ENCODE measurements at places on chromosomes 1 and 21.

DNA sequence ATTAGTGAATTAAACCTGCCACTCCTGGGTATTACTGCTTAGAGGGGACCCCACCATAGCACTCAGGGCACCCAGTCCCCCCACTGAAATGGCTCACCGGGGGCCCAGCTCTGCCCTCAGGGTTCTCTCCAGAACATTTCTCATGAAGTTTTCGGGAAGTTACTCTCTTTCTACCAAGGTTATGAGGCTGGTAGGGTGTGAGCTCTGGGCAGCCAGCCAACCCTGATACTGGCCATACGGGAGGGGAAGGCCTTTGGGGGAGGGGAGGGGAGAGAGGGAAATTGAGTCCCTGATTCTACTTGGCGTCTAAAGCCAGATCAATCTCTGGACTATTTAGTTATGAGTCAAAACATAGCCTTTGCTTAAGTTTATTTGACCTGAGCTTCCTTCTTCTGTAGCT is 12.9 kb upstream of the PDE9A start:
- no peak for DNase-seq

- DNase-seq = no peak
Measured at GRCh38 chr1:79302380-79302930, 295.9 kb upstream of the ADGRL4 start.

DNA sequence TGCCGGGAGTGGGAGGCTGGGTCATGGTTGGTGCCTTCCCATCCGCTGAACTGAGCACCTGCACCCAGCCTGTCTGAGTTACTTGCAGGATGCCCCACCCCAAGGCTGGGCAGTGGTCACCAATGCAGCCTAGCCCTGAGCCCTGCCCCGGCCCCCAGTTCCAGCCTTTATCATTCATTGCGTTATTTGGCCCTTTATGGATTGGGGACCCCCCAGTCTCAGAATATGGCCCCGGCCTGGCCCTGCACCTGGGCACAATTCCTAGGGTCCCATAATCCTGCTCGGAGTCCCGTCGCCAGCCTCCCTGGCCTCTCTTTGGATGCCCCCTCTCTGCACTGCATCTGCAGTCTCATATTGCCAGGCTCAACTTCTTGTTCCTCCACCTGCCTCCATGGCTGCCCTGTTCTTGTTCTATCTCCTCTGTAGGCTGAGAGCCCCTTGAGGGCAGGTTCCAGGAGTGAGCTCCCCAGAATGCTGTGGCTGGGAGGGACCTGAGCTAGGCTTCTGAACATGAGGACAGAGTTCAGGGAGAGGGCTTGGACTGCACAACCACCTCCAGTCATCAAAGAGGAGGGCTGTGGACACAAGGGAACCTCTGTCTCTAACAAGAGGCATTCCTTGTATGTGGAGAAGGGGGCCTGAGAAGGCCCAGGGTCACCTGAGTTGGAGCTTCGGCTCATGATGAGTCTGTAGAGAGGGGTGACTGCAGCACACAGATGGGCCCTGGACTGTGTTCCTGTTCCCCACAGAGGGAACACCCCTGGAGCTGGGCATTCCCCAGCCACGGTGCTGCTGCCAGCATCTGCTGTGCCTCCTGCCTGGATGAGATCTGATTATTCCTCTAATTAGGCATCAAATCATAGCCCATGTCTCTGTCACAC is 1.1 kb upstream of the KNCN start:
- no peak for DNase-seq

GRCh38 chr1:93964096-93964776 is 55.0 kb upstream of the GCLM start:
- no peak for DNase-seq

DNA sequence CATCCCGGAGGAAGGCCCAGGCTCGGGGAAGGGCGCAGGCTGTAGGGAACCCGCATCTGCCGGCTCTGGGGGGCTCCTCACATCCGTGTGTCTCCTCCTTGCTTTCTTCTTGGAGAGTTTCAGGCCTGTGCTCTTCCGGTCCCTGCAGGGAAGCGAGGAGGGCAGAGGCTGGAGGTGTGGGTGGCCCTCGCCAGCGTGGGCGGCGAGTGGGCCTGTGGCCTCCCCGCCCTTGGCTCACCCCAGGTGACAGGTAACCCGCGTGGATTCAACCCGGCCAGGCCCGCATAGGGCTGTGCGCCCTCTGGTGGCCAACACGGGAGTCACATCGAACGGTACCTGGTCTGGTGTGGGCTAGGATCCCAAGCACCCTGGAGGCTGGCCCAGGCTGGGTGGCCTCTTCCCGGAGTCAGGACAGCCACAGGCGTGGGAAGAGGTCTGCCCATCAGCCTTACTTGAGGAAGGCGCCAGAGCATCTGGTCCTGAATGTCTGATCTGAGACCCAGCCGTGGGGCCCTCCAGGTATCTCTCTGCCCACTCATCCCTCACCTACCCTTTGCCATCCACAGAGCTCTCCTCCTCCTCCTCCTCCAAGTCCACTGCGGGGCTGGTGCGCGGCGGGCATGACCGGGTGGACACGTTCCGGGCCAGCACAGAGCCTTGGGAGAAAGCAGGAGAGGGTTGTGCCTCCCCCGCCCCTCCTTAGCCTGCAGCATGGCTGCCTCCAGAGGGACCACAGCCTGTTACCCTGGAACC is 9.6 kb upstream of the TNFRSF25 start:
- DNase-seq = no peak

DNA sequence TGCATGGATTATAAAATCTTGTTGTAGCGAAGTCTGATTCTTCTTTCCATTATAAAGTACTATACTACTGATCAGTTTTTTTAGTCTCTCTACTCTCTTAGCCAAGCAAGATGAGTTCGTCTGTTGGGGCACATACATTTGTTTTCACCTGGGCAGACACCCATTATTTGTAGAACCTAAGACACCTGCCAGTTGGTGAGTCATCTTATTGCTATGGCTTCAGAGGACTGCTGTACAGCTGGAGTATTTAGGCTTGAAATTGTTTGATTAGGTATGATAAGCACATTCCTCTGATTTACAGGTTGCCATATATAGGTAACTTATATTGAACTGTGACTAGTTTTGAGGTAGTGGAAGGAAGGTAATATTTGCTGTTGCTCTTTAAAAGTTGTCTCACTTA is 17.2 kb downstream of the RBM15 start:
- no peak for DNase-seq

- DNase-seq = peak; percentile 3
Measured at GRCh38 chr1:93253516-93253915, 73.0 kb downstream of the CCDC18 start.

- DNase-seq = no peak
Measured at GRCh38 chr1:204268101-204268500, 54.3 kb upstream of the GOLT1A start.

DNA sequence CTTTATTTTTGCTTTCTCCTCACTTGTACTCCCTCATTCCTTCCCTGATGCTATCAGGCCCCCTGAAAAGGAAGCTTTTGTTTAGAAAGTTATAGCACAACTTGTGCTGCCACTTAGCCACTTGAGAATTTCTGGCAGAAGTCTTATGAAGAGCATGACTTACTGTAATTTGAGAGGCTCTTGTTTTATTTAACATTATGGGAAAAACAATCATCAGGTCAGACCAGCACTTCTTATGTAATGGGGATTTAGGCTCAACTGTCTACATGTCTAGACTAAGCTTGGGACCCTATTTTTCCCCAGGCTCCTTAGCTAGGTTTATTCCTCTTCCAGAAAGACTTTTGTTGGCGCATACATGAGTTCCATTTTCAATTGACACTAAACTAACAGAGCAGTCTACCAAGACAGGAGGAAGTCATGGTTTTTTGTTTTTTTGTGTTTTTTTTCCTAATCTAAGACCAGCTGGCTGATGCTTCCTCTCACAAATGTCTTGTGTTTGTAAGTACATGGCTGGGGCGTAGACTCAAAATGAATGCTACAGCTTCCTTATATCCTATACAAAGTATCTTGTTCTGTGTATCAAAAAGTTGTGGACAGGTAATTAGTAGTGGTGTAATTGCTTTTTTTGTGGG is 31.5 kb downstream of the TNFSF4 start:
- DNase-seq = peak; percentile 58

DNA sequence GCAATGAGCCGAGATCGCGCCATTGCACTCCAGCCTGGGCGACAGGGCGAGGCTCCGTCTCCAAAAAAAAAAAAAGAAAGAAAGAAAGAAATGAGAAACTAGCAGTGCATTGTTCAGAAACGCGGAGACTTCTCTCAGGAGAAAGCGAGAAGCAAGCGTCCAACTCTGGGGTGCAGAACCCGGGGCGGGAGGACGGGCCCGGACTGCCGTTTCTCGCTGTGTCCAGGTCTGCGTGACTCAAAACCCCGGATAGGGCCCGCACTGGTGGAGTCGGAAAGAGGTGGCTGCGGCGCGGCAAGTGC is 395 bp upstream of the MIB2 start:
- DNase-seq = no peak

All from muscle of leg (tissue), 16 donors.